RPMI7951 (cell line): ENCODE measurements at places on chromosomes 6 and 20. TPM values are rescaled to one million over a fixed set of nuclear protein-coding genes. Genes with fewer than 3 reads are reported as not detected.
A peak's percentile ranks its signal among the peaks of the same experiment; 100 is the strongest.

ADGRF1 gene
- 0.24 and 0.39 TPM in 2 replicates for total RNA-seq

NDUFAF5 gene
- 34.1 and 35.0 TPM in 2 replicates for total RNA-seq

DNA sequence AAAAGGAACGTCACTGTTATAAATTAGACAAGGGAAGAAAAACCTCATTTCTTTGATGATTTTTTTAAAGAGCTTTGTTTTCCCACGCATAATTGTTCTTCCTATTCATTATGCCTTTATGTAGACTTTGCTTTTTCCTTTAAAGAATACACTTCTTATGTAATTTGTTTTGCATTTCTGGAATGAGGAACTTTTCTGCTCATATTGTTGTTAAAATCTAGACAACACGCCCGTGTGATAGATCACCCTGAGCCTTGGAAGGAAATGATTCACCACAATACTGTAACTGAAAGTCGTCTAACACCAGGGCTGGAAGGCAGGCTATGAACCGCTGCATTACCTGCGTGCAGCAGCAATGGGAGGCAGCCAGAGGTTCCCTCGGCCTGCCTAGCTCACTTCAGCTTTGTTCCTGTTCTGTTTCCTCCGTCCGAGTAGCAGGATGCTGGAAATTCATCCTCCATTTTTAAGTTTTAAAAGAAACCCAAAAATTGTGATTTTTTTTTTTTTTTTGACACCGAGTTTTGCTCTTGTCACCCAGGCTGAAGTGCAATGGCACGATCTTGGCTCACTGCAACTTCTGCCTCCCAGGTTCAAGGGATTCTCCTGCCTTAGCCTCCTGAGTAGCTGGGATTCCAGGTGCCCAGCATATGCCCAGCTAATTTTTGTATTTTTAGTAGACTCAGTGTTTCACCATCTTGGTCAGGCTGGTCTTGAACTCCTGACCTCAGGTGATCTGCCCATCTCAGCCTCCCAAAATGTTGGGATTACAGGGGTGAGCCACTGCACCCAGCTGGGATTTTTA, 49.6 kb upstream of the ZNF217 start:
- DNase-seq = peak; percentile 84

DNA sequence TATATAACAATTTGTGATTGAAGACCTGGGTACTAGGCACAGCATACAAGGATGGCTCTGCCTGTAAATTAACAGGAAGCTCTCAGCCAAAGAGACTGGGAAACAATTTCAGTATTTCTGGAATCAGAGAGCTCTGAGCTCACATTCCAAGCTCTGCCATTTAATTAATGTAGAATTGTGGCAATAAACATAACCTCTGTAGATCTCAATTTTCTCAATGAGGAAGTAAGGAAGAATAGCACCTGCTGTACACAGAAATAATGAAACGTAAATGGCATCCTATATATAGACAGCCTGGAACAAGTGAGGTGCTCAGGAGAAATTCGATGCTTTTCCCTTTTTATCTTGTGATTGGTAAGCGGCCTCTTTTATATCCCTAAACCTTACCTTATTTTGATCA, 538.5 kb upstream of the JAG1 start:
- no peak for DNase-seq

- no peak for DNase-seq
Measured at GRCh38 chr6:118965371-118965770, 30.4 kb upstream of the MCM9 start.

DNA sequence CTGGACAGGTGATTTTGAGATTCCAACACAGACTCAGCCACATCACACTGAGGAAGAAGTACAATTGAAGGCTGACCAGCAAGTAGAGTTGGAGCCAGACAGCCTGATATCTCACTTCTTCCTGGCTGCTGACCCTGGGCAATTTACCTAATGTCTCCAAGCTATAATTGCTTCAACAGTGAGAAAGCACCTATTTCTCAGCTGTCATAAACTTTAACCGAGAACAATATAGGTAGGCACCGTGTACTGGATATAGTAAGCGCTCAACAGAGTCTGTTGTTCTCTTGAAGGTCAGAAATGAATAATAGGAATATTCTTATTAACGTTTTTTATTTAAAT, 28.3 kb downstream of the STX7 start:
- DNase-seq = no peak

DNA sequence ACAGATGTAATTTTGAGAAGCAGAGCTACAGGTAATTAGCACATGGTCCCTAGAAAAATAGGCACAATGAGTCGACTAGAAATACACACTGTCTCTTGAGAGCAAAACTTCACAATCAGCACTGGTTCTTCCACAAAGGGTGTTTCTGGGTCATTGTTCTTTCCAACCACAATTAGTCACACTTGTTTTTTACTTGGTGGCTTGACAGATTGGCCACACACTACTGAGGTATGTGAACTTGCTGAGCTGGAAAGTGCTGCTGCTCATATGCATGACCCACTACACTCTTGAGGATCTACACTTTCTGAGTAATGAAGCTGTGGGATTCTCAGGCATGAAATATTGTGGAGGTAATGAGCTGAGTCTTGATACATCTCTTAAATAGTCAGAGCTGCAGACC, 347.7 kb downstream of the BCKDHB start:
- peak; percentile 90 for DNase-seq

- no peak for DNase-seq
Measured at GRCh38 chr20:48349656-48350055, 478.1 kb downstream of the PREX1 start.

GRCh38 chr6:166418691-166419143, 36.0 kb upstream of the MPC1 start:
- DNase-seq = no peak

- DNase-seq = no peak
Measured at GRCh38 chr6:166769648-166770047, 142.6 kb upstream of the RPS6KA2 start.

- no peak for DNase-seq
Measured at GRCh38 chr6:110239526-110240274, 59.5 kb downstream of the CDC40 start.

GRCh38 chr6:118680452-118681095, 29.2 kb upstream of the CEP85L start:
- peak; percentile 69 for DNase-seq

DNA sequence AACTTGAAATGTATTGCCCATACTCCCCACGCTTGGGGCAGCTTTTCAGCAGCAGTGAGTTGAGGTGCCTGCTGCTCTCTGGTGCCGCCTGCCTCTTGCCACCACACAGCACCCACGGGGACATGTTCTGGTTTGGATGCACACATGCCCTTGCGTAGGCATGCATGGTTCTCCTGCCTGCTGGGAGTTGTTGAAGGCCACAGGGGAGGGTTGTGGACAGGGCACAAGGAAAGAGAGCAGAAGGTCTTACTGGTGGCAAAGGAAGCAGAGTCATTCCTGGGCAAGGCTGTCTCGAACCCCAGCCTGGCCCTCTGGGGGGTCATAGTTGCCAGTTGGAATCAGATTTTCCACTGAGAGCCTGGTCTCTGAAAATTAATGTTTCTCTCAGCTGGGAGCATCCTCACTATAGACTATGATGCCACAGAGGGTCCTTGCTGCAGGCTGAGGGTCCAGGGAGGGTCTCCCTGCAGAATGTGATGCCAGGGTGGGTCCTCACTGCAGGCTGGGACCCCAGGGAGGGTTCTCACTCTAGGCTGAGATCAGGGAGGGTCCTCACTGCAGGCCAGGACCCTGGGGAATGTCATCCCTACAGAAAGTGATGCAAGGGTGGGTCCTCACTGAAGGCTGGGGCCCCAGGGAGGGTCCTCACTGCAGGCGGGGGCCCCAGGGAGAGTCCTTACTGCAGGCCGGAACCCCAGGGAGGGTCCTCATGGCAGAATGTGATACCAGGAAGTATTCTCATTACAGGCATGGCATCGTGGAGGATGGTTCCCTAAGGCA, 59.2 kb downstream of the TOX2 start:
- no peak for DNase-seq
